Common myeloid progenitor, CD34-positive (primary cell): ENCODE measurements at places on chromosomes 3 and 15.

- no peak for DNase-seq
Measured at GRCh38 chr3:146033950-146034349, 127.0 kb downstream of the PLOD2 start.

DNA sequence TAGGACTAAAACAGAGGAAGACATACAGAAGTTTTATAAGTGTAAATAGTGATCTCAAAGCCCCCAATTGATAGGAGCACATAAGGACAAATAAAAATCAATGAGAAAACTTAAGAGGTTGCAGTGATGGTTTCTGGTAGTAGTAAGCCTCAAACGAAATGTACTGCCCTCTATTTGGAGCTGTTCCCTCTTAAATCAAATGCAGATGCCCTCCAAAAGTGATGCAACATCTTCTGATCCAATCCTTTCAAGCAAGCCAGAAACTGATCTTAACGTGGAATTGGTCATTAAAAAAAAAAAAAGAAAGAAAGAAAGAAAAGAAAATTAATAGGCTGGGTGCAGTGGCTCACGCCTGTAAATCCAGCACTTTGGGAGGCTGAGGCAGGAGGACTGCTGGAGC is 259.3 kb downstream of the ZBTB20 start:
- DNase-seq, result no peak

DNA sequence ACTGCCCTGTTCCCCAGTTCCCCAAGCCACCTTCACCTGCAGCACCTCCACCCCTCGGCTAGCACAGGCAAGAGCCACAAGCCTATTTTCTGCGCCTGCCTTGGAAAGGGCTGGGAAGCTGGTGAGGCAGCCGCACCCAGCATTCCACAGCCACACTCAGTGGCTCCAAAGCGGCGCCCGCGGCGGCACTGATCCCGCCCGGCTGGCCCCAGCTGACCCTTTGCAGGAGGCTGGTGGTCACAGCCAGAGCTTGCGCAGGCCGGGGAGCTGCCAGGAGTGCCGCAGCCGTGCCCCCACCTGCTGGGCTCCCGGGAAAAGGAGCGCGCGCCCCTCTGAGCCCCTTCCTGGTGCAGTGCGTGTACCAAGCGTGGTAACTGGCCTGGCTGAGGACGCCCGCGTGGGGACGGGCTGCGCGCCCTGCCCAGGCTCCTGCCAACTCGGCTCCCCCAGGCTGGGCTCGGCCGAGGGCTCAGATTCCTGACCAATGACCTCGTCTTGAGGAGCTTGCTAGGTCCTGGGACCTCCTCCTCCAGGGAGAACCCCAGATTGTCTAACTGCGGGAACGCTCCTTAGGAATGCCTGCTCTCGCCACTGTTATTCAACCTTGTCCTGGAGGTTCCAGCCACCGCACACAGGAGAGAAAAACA is 13.3 kb downstream of the GRAMD2A start:
- DNase-seq, result no peak

- no peak for DNase-seq
Measured at GRCh38 chr3:168709073-168709472, 613.3 kb upstream of the GOLIM4 start.

DNA sequence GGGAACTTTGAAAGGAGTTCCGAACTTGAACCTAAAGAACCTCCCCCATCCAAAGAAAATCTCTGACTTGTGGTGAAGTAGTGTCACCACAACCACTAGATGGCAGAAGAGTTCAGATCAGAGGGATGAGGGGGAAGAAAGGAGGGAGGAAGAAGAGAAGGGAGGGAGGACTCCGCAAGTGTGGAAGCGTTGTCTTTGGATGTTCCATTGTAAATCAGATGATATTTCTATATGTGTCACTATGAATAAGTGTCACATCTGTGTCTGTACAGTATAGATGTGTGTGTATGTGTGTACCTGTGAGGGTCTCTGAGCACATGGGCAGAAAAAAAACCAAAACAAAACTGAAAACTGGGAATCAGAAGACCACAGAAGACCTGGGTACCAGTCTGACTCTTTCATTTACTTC is 16.9 kb downstream of the SLC24A1 start:
- peak; percentile 86 for DNase-seq

GRCh38 chr3:156721687-156722618 is 47.6 kb downstream of the TIPARP start:
- DNase-seq, result no peak

DNA sequence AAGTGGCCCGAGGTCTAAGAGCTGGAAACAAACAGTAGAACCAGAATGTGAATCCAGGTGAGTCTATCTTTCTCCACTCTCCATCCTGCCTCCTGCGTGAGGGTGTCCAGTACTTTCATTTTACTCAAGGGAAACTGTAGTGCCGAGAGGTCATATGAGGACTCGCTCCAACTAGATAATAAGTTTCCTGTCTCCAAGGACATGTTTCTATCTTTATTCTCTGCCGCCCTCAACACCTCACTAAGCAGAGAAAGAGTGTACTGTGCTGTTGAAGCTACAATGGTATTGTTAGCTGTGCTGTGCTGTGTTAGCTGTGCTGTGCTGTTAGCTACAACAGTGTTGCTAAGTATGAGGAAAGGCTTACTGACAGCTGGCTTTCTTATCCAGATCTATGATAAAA is 137.9 kb upstream of the COL8A1 start:
- DNase-seq, result no peak

DNA sequence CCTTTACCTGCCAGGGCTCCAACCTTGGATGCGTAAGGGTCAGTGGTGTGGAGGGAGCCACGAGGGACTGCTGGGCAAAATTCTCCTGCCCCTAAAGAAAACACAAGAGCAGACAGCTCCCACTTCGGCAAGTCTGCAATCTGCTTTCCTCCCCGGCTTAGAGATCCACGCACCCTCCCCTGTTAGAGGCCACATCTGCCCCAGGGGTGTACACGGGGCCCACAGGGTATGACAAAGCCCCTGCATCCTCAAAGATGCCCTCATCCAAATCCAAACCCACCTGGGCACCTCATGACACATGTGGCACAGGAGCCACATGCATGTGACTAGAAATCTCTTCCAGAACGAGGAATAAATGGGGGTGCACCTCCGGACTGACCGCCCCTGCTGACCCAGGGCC is 25.5 kb downstream of the ZXDC start:
- no peak for DNase-seq

DNA sequence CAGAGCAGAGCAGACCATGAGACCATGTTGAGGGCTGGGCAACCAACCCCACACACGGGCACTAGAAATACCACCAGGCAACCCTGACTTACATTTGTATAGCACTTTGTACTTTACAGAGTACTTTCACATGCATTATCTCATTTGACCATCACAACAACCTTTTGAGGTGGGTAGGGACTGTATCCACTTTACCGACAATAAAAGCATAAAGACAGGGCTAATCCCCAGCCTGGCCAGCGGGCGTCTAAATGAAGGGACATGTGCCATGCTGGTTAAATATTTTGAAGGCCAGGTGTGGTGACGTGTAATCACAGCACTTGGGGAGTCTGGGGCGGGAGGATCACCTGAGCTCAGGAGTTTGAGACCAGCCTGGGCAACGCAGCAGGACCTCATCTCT is 23.6 kb downstream of the RASGRP1 start:
- DNase-seq, result no peak

DNA sequence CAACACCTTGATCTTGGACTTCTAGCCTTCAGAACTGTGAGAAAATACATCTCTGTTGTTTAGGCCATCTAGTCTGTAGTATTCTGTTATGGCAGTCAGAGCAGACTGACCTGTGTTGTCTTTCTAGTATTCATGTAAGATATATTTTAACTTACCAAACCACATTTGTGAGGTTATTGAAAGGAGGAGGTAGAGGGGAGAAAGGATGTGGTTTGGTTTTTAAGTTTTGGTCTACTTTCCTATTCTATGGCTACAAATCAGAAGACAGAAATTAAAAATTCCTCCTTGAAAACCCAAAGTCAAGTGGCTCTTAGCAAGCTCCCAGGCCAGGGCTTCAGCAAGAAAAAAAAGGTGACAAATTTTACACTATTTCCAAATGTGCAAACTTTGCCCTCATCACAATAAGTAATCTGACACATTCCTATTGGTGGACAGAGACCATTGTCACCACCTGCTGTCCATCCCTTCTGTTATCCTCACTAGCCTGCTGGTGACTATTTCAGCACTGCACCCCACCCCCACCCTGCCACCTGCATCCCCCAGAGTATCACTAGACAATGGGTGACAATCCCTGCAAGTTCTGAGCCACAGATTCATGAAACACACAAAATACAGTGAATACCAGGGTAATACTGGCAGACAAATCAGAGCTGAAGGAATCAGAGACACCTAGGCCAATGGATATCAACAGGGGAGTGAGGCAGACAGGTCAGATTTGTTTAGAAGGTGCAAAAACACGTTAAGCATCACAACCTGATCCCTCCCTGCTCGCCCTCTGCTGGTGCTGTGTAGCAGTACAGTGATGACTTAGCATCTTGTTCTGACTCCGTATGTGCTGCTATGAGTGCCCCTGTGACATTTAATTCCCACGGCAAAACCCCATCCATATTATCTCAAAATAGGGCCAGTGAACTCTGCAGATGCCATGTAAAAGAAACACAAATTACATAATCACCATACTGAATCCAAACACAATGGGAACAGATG is 79.0 kb upstream of the DCLK3 start:
- peak; percentile 21 for DNase-seq

DNA sequence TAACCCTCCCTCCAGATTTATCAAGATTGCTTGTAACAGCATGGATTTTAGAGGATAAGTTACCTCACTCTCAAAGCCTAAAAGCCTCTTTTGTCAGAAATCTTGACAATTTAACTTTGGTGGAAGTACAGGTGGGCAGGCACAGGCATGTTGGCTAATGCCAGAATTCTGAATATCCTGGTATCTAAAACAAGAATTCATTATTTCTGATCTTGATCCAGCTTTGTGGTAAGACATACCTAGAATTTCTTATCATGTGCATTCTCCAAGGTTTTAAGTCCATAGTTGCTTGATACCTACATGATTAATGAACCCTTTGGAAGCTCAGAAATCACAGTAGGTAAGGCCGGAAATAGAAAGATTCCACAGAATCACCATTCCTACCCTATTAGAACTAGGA is 109.9 kb upstream of the TTC14 start:
- no peak for DNase-seq

GRCh38 chr3:127750226-127751031 is 71.9 kb downstream of the MGLL start:
- DNase-seq, result peak; percentile 91

GRCh38 chr3:62592408-62592807 is 219.1 kb upstream of the FEZF2 start:
- DNase-seq, result no peak

GRCh38 chr15:87577336-87577735 is 679.2 kb downstream of the NTRK3 start:
- DNase-seq, result no peak

- DNase-seq, result no peak
Measured at GRCh38 chr3:69033470-69033869, 18.7 kb downstream of the TMF1 start.

- no peak for DNase-seq
Measured at GRCh38 chr15:66388043-66388363, 1.3 kb downstream of the MAP2K1 start.

DNA sequence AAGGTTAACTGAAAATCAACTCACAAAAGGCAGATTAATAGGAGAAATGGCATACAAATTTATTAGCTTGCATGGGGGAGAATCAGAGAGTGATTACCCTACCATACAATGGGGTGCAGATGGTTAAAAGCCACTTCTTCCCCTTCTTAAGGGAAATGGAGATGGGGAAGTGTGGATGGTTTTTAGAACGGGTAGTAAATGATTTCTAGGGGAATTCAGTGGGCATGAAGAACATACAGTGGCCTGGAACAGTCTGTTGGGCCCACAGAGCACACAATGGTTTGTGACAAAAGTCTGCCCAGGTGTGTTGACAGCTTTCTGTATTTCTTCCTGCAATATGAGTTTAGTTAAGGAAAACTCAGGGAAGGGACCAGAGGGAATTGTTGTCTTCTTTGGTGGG is 61.0 kb downstream of the C3orf80 start:
- peak; percentile 4 for DNase-seq

DNA sequence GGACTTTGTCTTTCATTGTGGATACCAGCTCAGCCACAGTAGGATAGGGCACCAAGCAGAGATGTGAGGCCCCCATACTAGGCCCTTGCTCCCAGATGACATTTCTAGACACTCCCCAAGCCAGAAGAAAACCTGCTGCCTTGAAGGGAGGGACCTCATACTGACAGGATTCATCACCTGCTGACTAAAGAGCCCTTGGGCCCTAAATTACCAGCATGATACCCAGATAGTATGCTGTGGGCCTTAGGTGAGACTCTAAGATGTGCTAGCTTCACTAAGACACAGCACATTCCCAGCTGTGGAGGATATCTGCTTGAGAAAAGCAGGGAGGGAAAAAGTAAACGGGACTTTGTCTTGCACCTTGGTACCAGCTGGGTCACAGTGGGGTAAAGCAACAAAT is 324.0 kb downstream of the TBL1XR1 start:
- DNase-seq, result no peak

DNA sequence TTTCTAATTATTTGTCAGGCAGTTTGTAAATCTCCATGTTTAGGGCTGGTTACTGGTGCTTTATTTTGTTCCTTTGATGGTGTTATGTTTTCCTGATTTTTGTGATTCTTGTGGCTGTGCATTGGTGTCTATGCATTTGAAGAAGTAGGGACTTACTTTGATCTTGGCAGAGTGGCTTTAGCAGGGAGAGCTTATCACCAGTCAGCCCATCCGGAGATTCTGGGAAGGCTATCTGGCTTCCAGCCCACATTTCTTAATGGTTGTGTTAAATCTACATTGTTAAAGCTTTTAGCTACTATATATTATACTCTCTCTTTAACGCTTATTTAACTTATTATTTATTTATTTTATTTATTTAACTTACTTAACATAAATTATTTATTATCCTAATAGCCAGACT is 35.1 kb downstream of the FBXL2 start:
- no peak for DNase-seq

- no peak for DNase-seq
Measured at GRCh38 chr3:12318758-12319621, 30.1 kb downstream of the PPARG start.

DNA sequence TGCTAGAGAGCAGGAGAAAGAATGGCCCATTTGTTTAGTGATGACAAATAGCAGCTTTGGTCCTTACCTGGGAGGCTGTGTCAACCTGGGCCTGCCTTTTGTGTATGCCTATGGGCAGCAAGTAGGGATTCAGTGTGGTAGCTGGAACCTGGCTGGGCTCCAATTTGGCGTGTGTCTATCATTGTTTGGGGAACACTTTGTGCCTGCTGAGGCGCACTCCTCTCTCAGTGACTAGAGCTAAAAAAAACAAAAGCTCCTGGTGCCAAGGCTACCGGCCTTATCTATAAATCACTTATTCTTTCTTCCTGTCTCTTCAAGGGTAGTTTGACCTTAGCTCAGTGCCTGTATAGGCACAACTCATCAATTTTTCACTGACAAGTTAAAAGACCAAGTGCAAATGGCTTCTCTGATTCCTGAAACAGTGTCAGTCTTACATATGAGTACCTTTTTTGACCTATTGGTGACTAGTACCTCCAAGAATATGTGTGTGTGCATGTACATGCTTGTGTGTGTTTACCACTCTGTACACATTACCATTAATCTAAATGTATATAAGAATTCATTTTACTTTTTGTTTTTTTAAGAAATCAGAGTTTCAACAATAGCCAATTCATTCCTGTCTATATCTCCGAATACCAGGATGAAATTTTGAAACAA is 54.6 kb downstream of the GMNC start:
- DNase-seq, result no peak

GRCh38 chr3:159245871-159246270 is 444.0 kb downstream of the MFSD1 start:
- DNase-seq, result no peak

GRCh38 chr15:39487458-39487735 is 93.5 kb upstream of the THBS1 start:
- no peak for DNase-seq
